WERI-Rb-1 (cell line): ENCODE measurements at places on chromosomes 2 and 18.

GRCh38 chr2:147511491-147511948 lies 333.3 kb upstream of the ACVR2A start:
- DNase-seq = no peak

GRCh38 chr18:3993941-3994687 lies 461.0 kb downstream of the DLGAP1 start:
- no peak for DNase-seq

GRCh38 chr18:43650426-43650825 lies 373.1 kb upstream of the SYT4 start:
- no peak for DNase-seq

- DNase-seq = no peak
Observed at GRCh38 chr2:46197672-46198071, 99.5 kb upstream of the EPAS1 start.

- no peak for DNase-seq
Observed at GRCh38 chr2:86001326-86001725, 104.4 kb downstream of the POLR1A start.

GRCh38 chr2:2501454-2502200 lies 170.6 kb upstream of the MYT1L start:
- no peak for DNase-seq

- no peak for DNase-seq
Observed at GRCh38 chr2:236856848-236857235, 228.8 kb upstream of the COPS8 start.

GRCh38 chr2:43438858-43439655 lies 156.8 kb downstream of the THADA start:
- DNase-seq = no peak

GRCh38 chr2:160255408-160255807 lies 55.3 kb upstream of the ITGB6 start:
- DNase-seq = no peak

GRCh38 chr2:85071096-85071495 lies 62.1 kb upstream of the TCF7L1 start:
- DNase-seq = no peak

- no peak for DNase-seq
Observed at GRCh38 chr2:96093528-96093927, 22.8 kb downstream of the ADRA2B start.
